ENCODE measurements at places on chromosomes 7 and 10. TPM values are rescaled to one million over a fixed set of nuclear protein-coding genes. Genes with fewer than 3 reads are reported as not detected.
A peak's percentile ranks its signal among the peaks of the same experiment; 100 is the strongest.

DNA sequence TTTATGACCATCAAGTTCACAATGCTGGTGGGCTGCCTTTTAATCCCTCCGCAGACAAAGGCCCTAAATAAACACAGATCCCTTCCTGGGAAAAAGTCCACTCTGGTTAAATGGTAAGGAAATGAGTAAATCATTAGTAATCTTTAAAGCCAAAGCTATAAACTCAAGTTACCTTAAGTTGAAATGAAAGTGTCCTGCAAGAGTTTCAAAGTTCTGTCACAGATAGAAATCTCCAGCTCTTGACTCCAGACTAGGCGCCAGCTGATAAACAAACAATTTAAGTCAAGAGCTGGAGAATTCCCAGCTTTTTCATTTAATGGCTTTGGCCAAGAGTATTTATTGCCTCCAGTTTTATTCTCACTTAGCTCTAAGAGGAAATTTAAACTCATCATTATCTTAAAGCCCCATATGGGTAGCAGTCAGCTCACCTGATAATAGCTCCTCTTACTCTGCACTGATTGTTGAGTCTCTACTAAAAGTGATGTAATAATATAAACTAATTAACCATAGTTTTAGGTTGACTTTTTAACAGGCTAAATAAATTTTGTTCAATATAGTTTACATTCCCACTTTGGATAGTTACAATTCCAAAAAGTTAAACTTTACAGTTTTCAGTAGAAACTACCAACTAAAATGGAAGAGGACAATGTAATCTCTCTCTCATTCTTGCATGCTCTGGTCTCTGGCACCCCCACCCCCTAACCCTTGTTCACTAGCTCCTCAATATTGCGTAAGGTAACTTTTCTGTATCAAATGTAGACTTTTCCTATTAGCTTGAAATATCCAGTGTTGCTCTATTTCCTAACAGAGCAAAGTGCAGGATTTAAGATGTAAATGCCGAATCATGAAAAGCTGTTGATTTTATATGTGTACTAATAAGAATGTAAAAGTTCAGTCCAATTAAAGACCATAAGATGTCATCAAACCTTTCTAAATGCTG, 56.1 kb downstream of the HIBADH start:
- DNase-seq: peak; percentile 90

- DNase-seq: no peak
Observed at GRCh38 chr7:149278396-149278795, 16.4 kb downstream of the ZNF783 start.

DNA sequence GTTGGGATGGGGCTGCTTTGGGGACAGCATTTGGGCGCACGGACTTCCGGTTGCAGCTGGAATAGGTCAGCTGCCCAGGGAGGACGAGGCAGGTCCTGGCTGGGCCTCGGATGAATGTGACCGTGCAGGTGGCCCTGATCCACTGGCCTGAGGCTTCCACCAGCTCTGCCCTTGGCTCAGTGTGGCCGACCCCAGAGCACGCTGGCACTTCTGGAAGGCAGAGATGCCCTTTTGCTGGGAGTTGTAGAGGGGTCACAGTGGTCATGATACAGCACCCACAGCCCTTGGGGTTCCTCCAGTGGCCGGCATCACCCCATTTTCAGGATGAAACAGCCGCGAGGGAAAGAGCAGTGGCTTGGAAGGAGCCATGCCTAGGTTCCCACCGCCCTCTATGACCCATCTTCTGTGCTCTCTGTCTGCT, 19.0 kb downstream of the ADCY1 start:
- DNase-seq: no peak

DNA sequence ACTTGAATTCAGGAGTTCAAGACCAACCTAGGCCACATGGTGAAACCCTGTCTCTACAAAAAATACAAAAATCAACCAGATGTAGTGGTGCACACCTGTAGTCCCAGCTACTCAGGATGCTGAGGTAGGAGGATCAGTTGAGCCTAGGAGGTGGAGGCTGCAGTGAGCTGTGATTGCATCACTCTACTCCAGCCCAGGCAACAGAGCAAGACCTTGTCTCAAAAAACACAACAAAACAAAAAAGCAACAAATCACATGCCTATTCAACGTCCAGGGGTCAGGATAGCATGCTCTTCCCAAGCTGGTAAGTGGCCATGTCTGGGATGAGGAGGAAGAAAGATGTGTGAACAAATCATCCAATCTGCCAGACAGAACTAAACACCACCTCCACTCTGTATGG, 6.2 kb upstream of the RADIL start:
- DNase-seq: no peak

GRCh38 chr10:59945991-59946390, 39.6 kb upstream of the CCDC6 start:
- DNase-seq: no peak

- no peak for DNase-seq
Observed at GRCh38 chr7:128172151-128172550, 68.9 kb upstream of the LEP start.

GRCh38 chr7:21352540-21353387, 75.1 kb upstream of the SP4 start:
- no peak for DNase-seq

DNA sequence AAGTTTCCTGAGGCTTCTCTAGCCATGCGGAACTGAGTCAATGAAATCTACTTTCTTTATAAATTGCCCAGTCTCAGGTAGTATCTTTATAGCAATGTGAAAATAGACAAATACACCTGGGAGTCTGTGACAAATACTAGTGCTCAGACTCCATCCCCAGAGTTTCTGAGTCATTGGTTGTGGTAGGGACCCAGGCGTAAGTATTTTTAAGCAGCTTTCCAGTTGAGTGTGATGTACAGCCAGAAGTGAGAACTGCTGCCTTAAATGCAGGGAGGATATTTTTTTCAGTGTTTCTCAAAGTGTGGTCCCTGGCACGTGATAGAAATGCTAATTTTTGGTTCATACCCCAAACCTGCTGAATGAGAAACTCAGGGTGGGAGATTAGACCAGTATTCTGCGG, 121.7 kb downstream of the SORCS3 start:
- no peak for DNase-seq

DNA sequence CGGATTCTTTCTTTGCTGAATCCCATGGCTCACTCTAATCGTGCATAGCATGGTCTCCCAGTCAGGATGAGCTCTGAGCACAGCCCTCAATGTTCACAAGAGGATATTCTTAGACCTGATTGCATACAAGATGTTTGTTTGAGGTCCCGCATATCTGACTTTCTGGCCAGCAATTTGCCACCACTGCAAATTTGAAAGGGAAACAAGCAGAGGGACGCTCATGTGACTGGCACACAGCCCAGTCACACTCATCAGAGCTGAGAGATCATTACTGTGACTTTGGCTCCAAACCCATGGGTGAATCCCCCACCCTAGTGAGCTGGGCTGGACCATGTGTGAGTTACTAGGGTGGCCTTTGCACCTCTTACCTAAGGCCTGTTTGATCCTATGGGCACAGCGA, 9.9 kb downstream of the TAS2R41 start:
- DNase-seq: peak; percentile 21

DNA sequence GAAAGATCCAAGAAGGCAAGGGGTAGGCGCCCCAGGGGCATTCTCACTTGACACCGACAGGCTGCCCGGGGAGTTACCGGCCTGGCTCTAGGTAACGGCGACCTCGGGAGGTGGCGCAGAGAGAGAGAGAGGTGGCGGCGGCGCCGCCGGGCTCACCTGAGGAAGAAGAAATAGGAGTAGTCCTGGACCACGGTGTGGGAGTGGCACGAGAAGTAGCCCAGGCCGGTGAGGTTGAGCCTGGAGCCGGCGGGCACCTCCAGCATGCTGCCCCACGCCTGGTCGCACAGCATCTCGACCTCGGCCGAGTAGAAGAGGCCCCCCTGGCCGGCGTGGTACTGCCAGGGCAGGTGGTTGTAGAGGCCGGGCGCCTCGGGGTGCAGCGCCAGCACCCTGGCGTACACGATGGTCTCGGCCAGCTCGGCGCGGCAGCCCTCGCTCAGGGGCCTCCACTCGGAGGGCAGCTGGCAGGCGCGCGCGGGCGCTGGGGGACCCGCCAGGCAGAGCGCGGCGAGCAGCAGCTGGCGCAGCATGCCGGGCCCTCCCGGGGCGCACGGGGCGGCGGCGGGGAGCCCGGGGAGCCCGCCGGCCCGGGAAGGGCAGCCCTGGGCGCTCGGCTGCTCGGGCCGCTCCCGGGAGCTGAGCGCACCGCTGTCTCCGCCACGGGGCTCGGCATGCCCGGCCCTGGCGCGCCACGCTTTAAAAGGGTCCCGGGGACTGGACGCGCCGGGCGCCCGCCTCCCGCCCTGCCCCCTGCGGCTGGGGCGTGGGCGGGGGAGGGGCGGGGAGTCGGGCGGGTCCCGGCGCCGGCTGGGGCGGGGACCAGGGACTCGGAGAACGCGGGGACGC, at the start of gene CCDC3:
CCDC3 (minus strand) TSS at position 673 of the 846 bp plus-strand sequence; CDS start at position 530, 143 bp downstream.
- no peak for DNase-seq

DNA sequence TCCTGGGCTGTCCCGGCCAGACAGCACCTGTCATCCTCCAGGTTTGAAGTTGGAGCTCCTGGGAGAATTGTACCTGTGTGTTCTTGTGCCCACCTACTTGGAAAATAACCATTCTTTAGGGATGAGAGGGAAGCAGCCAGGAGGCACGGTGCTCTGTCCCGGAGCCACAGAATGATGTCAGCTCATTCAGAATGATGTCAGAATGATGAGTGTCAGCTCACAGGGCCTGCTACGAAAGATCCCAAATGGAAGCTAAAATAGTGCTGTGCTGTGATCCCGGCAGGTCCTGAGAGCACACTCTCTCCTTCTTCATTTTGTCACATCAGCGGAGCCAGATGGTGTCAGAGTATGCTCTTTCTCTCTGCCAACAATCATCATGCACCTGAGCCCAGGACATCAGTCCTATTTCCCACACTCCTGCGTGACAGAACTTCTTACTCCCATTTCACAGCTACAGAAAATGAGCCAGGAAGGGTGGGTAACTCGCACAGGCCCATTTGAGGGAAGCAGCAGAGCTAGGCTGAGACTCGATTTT, 8.3 kb downstream of the ABCA13 start:
- DNase-seq: no peak

GRCh38 chr10:123584419-123584775, 81.8 kb upstream of the GPR26 start:
- no peak for DNase-seq

DNA sequence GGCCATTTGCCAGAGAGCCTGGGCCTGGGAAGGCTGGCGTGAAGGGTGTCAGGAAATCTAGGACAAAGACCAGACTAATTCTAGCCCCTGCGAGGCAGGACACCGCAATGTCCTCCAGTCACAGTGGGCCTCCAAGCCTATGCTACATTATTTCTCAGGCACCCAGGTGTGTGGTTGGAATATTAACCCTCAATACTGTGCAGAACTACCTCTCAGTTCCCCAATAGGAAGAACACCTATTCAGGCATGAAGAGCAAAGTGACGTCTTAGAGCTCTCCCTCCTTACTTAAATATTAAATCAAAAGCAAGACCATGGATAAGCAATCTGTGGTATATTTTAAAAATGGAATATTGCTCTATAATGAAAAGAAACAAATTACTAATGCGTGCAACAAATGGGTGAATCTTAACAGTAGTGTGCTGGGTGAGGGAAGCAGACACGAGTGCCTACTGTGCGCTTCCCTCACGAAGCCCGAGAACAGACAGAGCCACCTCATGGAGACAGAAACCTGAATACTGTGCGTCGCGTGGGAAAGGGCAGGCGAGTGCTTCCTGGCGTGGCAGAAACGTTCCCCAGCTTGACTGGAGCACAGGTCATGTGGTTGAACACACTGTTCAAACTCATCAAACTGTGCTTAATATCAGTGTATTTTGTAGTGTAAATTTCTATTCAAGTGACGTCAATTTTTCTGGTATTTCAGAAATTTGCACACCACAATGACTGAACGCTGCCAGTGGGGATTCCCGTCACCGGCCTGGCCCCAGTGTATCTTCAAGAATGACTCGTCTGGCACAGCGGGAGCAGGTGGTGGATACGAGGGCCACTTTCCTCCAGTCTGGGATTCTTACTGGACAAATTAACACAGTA, 15.5 kb upstream of the PTPRN2 start:
- no peak for DNase-seq

- DNase-seq: peak; percentile 73
Observed at GRCh38 chr7:16915405-16915804, 33.6 kb upstream of the AGR3 start.

DNA sequence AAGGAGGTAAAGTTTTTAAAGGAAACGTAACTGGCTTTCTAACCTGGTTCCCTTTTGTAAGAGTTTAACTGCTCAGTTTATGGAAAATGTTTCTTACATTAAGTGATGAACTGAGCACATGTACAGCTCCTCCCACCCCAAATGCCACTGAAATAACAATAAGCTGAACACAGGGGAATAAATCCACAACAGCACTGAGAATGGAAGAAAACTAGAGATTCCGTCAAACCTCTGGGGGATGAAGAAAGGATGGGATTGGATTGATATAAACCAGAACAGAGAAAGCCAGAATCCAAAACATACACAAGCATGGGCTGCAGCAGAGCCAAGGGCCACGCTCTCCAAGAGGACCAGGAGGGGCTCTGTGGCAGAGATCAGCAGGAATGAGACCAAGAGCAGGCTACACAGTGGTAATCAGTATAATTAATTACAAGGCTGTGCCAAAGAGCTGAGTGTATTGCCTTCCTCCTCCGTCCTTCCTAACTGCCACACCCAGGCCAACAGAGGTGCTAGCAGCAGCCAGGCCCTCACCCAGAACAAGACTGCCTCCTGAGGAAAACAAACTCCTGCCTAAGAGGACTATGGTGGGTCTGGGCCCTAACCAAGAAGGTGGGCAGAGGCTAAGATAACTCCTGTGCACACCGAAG, 73.9 kb downstream of the KIAA1549 start:
- DNase-seq: no peak

DNA sequence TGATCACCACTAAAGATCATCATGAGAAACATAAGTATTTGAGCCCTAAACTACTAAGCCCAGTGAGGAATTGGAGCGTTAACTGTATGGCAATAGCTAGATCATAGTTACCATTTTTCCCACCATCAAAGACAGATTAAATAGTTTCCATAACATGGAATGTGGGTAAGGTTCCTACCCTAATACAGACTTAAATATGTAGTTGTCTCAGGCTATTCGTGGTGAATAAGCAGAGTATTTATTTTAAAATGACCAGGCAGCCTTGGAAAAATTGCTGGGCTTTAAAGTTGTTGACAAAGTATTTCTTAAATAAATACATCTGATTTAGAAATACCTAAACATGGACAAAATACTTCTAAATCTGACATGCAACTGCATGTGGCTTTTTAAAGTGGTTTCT, 106.8 kb downstream of the NT5C2 start:
- DNase-seq: no peak

- peak; percentile 78 for DNase-seq
Observed at GRCh38 chr10:93445097-93445960, 36.8 kb downstream of the MYOF start.

DNA sequence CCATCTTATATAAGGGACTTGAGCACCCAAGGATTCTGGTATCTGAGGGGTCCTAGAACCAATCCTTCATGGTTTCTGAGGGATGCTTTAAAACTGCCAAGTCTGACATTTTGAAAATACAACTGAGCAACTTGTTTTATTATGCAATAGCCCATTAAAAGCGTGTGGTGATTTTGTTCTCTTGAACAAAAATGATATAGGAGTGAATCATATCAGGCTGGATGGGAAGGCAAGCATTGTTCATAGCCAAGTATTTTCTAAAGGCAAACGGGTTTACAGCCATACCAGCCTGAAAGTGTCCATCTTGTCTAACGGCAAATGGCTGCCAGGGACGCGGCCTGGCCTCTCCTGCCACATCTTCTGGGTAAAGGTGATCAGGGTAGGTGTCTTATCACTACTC, 23.4 kb downstream of the RPP38 start:
- DNase-seq: no peak

GPR146 gene
- total RNA-seq: 1.1 TPM

PPP1R17 gene
- not detected for total RNA-seq

GHRHR gene
- total RNA-seq: not detected

FAM237B gene
- total RNA-seq: not detected

GIMAP4 gene
- total RNA-seq: not detected

SERPINE1 gene
- total RNA-seq: 187 TPM

Measured in HT1080 (cell line).